ENCODE measurements at places on chromosomes 2 and 18. TPM values are rescaled to one million over a fixed set of nuclear protein-coding genes. Genes with fewer than 3 reads are reported as not detected.

Gene RUFY4
- total RNA-seq = 2.1 TPM

Gene PCBP1
- total RNA-seq = 483 TPM

Gene B3GNT7
- 0.15 TPM for total RNA-seq

Gene ZNF892
- 3.0 TPM for total RNA-seq

Gene KYNU
- not detected for total RNA-seq

Gene AFF3
- 0.03 TPM for total RNA-seq

Gene HOXD9
- not detected for total RNA-seq

Gene WDR12
- 42.1 TPM for total RNA-seq

Gene SERPINB4
- not detected for total RNA-seq

Gene FRZB
- not detected for total RNA-seq

Gene CLHC1
- 8.3 TPM for total RNA-seq

- no peak overlapping the region for H3K27ac ChIP-seq
- DNase-seq = no peak
- H3K36me3 ChIP-seq = no peaks in the 10 kb centered on the region
- H3K4me1 ChIP-seq = no peaks in the 10 kb centered on the region
Observed at GRCh38 chr2:88859461-88859860, 168.0 kb downstream of the RPIA start.

DNA sequence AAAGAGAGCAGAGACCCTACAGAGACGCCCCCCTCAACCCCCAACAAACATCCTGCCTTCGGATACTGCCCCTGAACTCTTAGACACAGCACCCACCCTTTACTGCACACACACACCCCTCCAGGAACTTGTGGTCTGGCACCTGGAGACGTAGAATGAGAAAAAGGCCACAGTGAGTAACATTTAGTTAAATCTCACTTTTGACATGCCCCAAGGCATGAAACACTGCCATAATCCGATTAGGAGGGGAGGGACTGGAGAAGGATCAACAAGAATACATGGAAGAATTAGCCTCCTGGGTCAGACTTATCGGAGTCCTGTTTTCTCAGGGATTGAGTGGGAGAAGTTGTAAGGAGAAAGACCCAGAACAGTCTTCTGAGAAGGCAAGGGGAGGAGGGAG is 4.1 kb downstream of the CDK5R2 start:
- no peak for DNase-seq
- peaks cover 15% of the 10 kb centered on the region for H3K4me1 ChIP-seq
- H3K27ac ChIP-seq = no peak overlapping the region

GRCh38 chr2:222751821-222752719 is 80.6 kb downstream of the MOGAT1 start:
- peaks cover 20% of the 10 kb centered on the region for H3K4me1 ChIP-seq
- peaks cover 9% of the 10 kb centered on the region for H3K27me3 ChIP-seq
- no peak overlapping the region for H3K4me3 ChIP-seq

- H3K36me3 ChIP-seq = no peaks in the 10 kb centered on the region
- H3K27me3 ChIP-seq = no peaks in the 10 kb centered on the region
- H3K27ac ChIP-seq = no peak overlapping the region
- H3K4me1 ChIP-seq = no peaks in the 10 kb centered on the region
Observed at GRCh38 chr2:128607911-128608506, 289.3 kb upstream of the HS6ST1 start.

DNA sequence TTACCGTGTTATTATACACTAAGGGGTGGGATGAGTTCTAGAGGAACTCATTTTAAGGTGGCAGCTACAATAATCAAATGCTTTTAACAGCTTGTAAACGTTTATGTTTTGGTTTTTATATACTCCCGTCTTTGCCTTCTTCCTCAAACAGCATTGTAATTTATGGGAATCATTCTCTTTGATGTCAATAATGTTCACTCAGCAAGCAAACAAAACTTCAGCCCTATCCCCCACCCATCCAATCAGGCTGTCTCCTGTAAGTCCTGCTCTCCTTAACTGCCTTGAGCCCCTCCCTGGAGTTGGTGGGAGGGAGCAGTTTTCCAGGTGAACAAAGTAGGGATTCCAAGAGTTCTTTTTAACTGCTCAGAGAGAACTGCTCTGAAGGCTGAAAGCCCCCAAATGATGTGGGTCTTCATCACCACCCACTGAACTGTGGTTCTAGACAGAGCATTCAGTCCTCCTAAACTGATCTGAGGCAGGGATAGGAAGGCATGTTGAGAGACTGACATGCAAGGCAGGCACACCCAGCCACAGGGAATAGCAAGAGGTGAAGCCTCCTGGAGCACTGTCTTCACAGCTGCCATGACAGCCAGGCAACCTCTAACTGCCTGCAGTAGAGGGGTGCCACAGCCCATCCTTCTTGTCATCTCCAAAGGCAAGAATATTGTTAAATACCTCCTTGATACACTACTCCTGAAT is 17.5 kb downstream of the MYO5B start:
- peaks cover 49% of the 10 kb centered on the region for H3K27me3 ChIP-seq
- DNase-seq = no peak
- no peaks in the 10 kb centered on the region for H3K36me3 ChIP-seq
- H3K4me1 ChIP-seq = no peaks in the 10 kb centered on the region
- H3K27ac ChIP-seq = no peak overlapping the region

- no peak overlapping the region for H3K27ac ChIP-seq
- no peak for DNase-seq
- H3K4me3 ChIP-seq = no peak overlapping the region
- no peaks in the 10 kb centered on the region for H3K27me3 ChIP-seq
- no peaks in the 10 kb centered on the region for H3K4me1 ChIP-seq
- no peaks in the 10 kb centered on the region for H3K36me3 ChIP-seq
Observed at GRCh38 chr2:13698847-13699246, 933.7 kb upstream of the LRATD1 start.

DNA sequence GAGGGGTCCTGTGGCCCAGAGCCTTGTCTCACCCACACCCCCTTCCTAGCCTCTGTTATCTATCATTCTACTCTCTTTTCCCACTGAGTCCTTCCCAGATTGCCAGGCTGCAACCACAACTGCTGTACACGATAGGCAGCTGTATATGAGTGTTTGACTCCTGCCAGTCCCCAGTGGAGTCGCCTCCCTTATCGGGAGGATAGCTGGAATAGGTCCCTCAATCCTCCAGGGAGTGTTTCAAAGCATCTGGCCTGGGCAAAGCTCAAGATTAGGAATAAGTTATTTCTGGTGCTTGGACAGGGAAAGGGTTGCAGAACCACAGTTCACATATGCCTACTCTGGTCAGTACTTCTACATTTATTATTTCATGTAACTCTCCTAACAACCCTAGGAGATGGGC is 4.8 kb downstream of the MSGN1 start:
- peaks cover 16% of the 10 kb centered on the region for H3K4me1 ChIP-seq
- H3K27ac ChIP-seq = no peak overlapping the region
- no peak overlapping the region for H3K4me3 ChIP-seq
- H3K27me3 ChIP-seq = peaks cover 28% of the 10 kb centered on the region
- no peak for DNase-seq
- no peaks in the 10 kb centered on the region for H3K36me3 ChIP-seq

DNA sequence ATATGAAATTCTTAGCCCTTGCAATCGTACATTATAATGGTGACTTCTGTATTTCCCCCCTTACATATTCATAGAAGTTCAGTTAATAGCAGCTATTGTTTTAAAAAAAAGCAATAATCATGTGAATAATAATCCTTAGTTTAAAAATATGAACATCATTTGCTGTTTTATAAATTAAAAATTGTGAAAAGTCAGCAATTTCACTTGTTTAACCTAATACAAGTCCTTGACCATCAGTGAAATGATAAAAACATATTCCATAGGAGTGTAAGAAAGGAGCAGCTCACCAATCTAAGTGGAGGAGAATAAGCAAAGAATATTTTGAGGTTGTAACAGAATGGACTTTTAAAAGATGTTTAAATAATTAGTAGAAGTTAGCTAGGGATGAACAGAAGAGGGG is 650.2 kb downstream of the SUCLG1 start:
- DNase-seq = no peak
- no peaks in the 10 kb centered on the region for H3K4me1 ChIP-seq
- H3K27me3 ChIP-seq = no peaks in the 10 kb centered on the region
- no peak overlapping the region for H3K4me3 ChIP-seq
- H3K36me3 ChIP-seq = no peaks in the 10 kb centered on the region

DNA sequence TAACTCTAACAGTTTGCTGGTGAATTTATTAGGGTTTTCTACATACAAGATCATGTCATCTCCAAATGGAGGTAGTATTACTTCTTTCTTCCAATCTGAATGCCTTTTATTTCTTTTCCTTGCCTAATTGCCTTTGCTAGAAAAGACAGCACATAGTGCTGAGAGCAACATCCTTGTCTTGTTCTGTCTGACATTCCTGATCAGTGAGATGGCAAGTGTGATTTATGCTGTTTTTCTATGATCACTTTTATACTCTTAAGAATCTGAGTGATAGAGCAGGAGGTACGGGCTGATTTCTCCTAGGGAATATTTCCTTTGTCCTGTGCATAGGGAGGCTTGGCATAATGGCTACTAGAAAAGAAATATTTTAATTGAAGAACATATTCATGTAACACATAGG is 17.3 kb downstream of the LYPD6B start:
- no peak for DNase-seq
- H3K36me3 ChIP-seq = no peaks in the 10 kb centered on the region
- H3K4me3 ChIP-seq = no peak overlapping the region
- peaks cover 37% of the 10 kb centered on the region for H3K27me3 ChIP-seq
- no peak overlapping the region for H3K27ac ChIP-seq

- no peaks in the 10 kb centered on the region for H3K4me1 ChIP-seq
- H3K36me3 ChIP-seq = no peaks in the 10 kb centered on the region
- no peak overlapping the region for H3K4me3 ChIP-seq
- peaks cover 1% of the 10 kb centered on the region for H3K27me3 ChIP-seq
- no peak overlapping the region for H3K27ac ChIP-seq
- no peak for DNase-seq
Observed at GRCh38 chr2:38492042-38492615, 110.6 kb downstream of the HNRNPLL start.

- peaks cover 15% of the 10 kb centered on the region for H3K36me3 ChIP-seq
- H3K27me3 ChIP-seq = peaks cover 24% of the 10 kb centered on the region
- H3K4me1 ChIP-seq = peaks cover 9% of the 10 kb centered on the region
Observed at GRCh38 chr2:27306136-27306535, 2.1 kb downstream of the UCN start.

DNA sequence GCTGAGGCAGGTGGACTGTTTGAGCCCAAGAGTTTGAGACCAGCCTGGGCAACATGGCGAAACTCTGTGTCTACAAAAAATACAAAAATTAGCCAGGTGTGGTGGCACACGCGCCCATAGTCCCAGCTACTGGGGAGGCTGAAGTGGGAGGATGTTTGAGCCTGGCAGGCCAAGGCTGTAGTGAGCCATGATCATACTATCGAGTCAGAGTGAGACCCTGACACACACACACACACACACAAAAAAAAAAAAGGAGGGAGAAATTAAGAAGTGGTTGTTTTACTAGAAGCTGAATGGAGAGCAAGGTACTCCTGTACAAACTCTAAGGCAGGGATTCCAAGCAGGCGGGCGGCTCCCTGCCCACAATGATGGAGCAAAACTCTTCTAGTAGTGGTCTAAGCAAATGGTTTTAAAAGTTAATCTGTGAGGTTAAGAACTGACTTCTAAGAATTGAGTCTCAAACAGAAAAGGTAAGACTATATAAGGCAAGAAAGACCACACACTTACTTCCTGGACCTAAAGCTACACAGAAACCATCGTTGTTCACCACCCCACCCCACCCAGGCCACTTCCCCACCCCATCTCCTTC is 2.6 kb downstream of the ANKRD44 start:
- peaks cover 65% of the 10 kb centered on the region for H3K4me1 ChIP-seq
- peaks cover 48% of the 10 kb centered on the region for H3K36me3 ChIP-seq
- peak overlapping the region; percentile 90 for H3K4me3 ChIP-seq
- no peaks in the 10 kb centered on the region for H3K27me3 ChIP-seq

- peak overlapping the region; percentile 35 for H3K27ac ChIP-seq
- DNase-seq = no peak
- H3K36me3 ChIP-seq = peaks cover 66% of the 10 kb centered on the region
- H3K27me3 ChIP-seq = no peaks in the 10 kb centered on the region
- peaks cover 27% of the 10 kb centered on the region for H3K4me1 ChIP-seq
- no peak overlapping the region for H3K4me3 ChIP-seq
Observed at GRCh38 chr2:201205515-201205849, 22.5 kb downstream of the CASP10 start.

DNA sequence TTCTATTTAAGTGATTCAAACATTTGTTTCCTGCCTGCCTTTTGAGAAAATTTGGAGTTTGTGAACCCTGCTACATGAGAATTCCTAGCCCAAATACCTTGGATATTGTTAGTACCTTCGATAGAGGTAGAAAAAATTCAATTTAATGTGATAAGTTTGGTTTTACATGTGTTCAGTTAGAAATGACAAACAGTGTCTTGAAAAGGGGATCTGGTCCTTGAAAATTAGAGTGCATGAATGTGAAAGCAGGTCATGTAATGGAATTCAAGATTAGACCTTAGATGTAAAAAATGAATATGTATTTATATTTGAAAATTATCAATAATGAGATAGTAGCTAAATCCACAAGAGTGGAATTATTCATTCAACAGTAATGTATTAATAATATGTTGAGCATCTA is 70.5 kb downstream of the PIK3C3 start:
- H3K27me3 ChIP-seq = no peaks in the 10 kb centered on the region
- H3K36me3 ChIP-seq = peaks cover 42% of the 10 kb centered on the region
- H3K4me3 ChIP-seq = no peak overlapping the region
- no peak for DNase-seq
- H3K4me1 ChIP-seq = peaks cover 38% of the 10 kb centered on the region

DNA sequence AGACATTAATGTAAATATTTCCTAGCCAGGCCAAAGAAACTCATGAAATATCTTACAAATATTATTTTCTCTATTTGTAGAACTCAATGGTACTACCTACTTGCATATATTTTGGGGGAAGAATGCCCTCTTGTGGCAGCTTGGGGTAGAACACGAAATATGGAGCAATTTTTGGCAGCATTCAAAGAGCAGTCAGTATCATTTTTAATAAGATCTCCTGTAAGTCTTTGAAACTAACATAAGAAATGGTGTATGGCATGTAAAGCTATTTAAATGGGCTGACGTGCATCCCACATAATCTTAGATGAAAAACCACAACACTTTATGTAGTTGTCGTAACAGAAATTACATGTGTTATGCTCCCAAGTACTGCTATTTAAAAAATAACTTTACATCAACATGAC is 62.3 kb upstream of the CCDC195 start:
- no peaks in the 10 kb centered on the region for H3K27me3 ChIP-seq
- no peak overlapping the region for H3K27ac ChIP-seq
- H3K4me1 ChIP-seq = no peaks in the 10 kb centered on the region
- H3K4me3 ChIP-seq = no peak overlapping the region
- peaks cover 62% of the 10 kb centered on the region for H3K36me3 ChIP-seq
- peak; percentile 65 for DNase-seq

- H3K27ac ChIP-seq = no peak overlapping the region
- H3K4me1 ChIP-seq = peaks cover 11% of the 10 kb centered on the region
- H3K36me3 ChIP-seq = no peaks in the 10 kb centered on the region
- DNase-seq = no peak
- H3K27me3 ChIP-seq = no peaks in the 10 kb centered on the region
Observed at GRCh38 chr2:12131975-12132374, 385.5 kb downstream of the LPIN1 start.

DNA sequence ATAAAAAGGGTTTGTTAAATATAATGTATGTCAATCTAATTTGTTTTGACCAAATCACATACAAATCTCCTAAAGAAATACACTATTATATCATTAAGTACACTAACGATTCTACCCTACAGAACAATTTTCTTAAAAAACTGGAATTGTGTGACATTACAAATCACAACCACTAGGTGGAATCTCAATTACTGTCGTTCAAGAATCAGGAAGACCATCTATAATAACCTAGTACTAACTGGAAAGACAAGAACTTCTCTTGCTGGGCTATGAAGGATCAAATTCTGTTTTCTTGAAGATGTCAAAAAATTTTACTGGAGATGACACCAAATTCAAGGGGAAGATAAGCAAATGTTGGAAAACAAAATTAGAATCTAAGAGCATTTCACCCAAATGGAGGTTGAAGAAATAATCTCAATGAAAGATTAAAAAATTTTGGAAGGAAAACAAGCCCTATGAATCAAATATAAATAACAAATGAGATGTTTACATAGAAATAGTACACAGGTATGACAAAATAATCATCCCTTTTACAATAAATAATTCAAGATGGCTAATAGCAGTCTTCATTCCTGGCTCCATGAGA is 110.9 kb downstream of the STK39 start:
- peaks cover 12% of the 10 kb centered on the region for H3K4me1 ChIP-seq
- H3K27me3 ChIP-seq = no peaks in the 10 kb centered on the region
